Ovary (tissue), 10 donors: ENCODE measurements at places on chromosomes 1 and 21.

DNA sequence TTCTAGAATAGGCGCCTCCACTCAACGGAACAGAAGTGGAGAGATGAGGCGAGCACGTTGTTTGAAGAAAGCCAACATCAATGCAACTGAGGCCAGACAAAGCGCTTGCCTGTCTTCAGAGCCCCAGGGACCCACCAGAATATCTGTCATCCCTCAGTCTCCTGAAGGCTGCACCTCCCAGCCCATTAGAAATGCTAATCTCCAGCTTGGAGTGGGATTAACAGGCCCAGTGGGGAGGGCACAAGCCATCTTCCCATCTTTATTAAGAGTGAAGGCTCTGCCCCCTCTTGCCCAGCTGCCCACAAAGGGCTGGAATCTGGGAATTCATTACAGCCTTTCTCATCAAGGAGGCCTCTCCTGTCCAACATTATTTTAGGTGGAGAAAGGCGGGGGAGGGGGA is 16.8 kb upstream of the CNTN2 start:
- DNase-seq, result no peak

DNA sequence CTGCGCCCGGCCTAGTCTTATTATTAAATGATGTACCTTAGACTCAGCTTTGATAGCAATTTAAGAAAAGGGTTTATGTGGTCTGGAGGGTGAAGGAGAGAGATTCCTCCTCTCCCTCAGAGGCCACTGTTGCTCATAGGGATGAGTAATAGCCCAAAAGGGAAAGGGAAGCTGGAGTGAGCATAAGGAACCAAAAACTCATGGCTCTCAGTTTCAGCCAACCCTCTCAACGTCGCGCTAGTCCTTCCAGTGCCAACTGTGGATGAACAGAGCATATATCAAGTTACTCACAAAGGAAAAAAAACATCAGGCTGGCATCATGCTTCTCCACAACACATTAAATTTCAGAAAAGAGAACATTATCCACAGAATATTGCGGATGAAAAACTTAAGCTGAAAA is 8.3 kb upstream of the GPR89B start:
- no peak for DNase-seq

- DNase-seq, result no peak
These were observed 86.2 kb downstream of the EIF4G3 start for GRCh38 chr1:21090463-21090862.

DNA sequence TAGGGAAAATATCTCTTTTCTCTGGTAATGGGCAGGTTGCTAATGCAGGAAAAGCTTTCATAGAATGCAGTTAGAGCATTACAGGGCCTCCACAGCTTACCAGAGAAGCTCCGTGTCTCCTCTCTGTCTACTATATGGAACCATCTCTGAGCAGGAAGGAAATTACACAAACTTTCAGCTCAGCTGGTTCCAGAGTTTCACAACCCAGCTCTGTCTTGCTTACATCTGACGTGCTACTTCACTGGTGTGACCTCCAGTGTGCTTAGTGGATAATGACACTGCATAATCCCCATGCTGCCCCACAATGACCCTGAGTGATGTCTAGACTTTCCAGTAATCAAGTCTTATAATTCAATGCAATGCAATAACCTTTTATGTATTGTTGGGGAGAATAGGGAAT is 4.3 kb upstream of the FGGY start:
- DNase-seq, result no peak

DNA sequence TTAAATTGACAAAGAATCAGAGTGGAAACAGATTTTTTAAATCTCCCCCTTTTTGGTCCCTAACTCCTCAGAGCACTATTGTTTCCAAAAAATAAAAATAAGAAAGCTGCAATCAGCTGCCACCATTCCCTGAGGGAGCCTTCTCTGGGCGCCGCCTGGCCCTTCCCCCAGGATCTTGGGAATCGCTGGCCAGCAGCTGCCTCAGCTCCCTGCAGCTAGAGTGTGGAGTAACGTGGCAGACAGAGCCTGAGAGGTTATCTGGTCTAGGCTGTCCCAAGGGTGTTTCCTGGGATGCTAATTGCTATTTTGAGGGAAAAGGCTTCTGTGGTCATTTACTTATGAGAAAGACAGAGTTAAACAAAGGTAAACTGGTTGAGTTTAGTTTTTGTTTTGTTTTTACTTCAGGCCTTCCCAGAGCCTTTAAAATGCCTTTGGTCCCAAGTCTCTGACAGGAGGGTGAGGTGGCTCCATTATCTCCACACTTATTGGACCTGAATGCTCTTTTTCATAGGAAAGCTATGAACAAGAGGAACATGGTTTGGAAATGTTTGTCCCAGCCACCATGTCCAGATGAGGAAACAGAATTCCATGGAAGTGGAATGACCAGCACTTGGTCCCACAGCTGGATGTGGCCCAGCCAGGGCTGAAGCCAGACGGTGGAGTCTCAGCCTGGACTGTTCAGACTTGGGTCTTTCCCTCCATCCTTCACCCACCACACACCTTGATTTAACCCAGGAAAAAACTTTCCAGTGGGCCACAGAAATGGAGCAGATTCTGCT is 14.1 kb upstream of the KIAA1614 start:
- DNase-seq, result no peak

DNA sequence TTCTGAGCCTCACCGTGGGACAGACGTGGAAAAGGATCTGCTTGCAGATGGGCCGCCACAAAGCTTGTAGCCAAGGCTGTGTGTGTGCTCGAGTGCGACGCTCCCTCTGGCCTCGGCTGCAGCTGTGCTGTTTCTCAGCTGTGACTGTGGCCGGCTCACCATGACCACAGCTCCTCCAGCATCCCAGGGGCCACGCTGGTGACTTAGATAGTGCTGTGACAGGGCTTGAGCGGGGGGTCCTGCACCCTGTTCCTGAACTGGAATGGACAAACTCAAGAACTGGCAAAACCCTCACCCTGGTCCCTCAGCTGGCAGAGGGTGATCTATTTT is 17.4 kb upstream of the ACTRT2 start:
- no peak for DNase-seq

- no peak for DNase-seq
These were observed 77.9 kb upstream of the RRP15 start for GRCh38 chr1:218207194-218207593.

GRCh38 chr1:13792419-13792818 is 92.4 kb downstream of the PRDM2 start:
- no peak for DNase-seq

GRCh38 chr1:3858231-3858981 is 1.1 kb downstream of the DFFB start:
- peak; percentile 37 for DNase-seq

DNA sequence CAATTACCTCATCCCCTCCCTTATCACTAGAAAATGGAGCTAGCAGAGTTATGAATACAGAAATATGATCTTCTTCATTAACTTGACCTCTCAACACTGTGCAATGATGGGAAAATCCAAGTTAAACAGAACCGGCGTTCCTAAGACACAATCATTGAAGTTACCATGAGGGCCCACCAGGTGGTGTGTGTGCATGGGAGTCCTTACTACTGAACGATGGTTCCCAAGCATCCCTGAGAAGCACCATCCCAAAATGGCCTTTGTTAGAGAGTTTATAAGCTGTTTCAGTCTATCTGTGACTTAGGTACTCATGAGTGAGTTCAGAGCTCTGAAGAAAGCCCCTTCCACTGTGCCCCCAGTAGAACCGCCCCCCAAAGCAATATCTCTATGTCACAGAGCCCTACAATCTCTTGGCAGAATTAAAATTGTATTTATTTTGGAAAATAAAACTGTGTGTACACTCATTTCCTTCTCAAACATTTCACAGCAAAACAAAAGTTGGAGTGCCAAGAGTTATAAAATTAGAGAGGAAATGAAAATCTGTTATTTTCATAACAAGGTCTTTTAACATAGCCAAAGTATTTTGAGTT is 56.8 kb downstream of the PLD5 start:
- peak; percentile 63 for DNase-seq

DNA sequence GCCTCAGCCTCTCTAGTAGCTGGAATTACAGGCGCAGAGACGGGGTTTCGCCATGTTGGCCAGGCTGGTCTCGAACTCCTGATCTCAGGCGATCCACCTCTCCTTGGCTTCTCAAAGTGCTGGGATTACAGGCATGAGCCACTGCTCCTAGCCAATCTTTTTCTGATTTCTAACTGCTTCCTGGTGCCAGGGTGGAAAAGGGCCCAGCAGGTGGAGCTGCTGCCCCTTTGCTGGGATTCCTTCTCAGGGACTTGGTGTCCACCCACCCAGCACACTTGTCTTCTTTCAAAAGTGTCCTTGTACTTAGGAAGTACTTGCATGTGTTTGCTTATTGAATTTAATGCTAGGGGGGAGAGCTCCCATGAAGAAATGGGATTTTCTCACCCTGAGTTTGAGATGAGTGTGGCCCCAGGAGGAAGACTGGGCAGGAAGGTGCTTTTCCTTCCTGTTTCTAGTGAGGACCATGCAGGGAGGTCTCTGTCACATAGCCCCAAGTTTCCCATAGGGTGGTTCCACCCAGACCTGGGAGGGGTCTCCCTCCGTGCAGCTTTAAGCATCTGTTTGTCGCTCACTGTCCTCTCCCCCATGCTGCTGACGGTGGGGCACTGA is 14.2 kb downstream of the UTP11 start:
- no peak for DNase-seq

GRCh38 chr21:40827509-40827908 is 19.4 kb downstream of the DSCAM start:
- no peak for DNase-seq

DNA sequence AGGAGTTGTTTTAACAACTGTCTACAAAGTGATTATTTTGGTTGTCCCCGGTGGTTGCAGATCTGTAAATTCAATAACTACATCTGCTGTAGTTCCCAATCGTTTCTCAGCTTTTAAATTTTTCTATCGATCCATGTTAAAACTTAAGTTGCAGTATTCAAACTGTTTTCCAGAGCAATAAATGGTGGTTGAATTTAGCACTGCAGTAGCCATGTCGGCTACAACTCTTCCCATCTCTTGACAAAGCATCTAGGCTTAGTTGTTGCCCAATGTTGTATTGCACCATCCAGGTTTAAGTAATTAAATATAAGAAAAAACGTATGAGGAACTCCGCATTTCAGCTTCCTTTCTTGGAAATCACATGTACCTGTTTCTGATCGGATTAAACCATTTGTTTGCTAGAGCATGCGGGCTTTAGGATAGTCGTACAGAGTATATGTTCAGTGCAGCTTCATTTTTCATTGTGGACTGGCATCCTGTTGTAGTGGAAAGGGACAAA is 996 bp downstream of the CNIH4 start:
- DNase-seq, result no peak

- DNase-seq, result no peak
These were observed 19.0 kb upstream of the TLCD4 start for GRCh38 chr1:95098196-95098595.

DNA sequence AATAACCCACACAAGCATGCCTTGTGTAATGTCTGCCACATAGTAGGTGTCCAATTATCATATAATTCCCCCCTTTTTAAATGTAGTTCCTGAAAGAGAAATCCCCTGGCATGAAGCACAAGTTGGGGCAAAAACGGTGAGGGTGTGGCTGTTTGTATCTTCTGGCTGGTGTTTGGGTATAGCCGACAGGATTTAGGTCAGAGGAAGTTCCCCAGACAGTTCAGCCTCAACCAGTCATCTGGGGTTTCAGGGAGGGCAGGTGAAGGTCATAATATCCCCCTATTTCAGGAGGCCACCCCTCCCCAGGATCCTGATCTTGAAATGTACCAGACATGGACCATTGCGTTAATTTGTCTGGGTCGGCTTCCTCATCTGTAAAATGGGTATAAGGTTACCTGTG is 29.1 kb upstream of the JUN start:
- DNase-seq, result no peak

- DNase-seq, result no peak
These were observed 40.8 kb downstream of the GLUL start for GRCh38 chr1:182350839-182351238.

DNA sequence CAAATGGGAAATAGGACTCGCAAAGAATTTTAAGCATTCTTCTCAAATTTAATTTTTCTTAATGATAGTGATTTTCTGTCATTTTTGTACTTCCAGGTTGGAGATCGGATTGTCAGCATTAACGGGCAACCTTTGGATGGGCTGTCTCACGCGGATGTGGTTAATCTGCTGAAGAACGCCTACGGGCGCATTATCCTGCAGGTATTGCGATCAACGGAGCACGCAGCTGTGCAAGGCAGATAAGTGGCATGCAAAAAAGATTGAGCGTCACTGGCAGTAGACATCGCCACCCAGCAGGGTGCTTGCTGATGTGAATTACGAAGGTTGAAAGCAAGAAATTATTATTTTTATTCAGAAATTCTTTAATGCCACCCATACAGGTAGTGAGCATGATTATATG is 65.9 kb upstream of the L1TD1 start:
- DNase-seq, result no peak

DNA sequence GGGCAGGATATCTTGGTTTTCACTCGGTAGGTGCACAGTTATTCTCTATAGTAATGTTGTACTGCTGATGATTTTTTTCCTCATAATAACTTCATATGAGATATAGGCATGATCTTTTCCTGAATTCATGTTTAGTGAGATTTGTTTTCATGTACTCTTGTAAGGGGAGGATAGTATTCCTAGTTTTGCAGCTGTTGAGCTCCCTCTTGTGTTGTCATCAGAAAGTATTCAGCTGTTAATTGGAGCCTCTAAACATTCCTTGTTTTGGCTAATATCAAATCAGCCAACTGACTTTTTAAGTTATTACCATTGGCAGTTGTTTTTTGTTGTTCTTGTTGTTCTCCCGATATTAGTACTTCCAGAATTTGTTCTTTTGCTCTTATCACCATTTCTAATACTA is 24.4 kb downstream of the OR10R2 start:
- DNase-seq, result no peak

- DNase-seq, result no peak
These were observed 122.1 kb downstream of the UCK2 start for GRCh38 chr1:165949335-165950130.

DNA sequence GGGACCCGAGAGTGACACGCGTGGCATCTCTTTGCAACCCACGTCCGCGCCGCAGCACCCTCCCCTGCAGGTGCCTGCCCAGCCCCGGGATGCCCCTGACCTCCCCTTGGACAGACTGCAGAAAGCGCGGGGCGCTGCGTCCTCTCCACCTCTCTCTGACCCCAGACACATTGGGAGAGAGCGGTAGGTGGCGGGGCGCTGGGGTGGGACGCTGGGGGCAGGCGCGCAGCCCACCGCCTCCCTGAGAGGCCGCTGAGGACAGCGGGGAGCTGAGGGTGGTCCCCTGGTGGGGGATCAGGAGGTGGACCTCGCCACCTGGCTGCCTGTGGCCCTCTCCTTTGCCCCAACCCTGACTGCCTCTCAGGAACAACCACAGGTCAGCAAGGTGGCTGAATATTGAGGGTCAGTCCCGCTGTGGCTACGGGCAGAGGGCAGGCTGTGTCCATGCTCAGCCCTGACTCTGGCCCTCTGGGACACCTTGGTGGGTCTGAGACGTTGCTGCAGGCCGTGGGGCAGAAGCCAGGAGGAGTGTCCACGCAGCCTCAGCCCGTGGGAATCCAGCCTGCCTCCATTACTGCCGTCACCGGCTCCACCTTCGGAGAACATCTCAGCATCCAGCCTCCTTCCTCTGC is 761 bp upstream of the UBE2J2 start:
- DNase-seq, result peak; percentile 44
